ENCODE measurements at places on chromosomes 4 and X.

DNA sequence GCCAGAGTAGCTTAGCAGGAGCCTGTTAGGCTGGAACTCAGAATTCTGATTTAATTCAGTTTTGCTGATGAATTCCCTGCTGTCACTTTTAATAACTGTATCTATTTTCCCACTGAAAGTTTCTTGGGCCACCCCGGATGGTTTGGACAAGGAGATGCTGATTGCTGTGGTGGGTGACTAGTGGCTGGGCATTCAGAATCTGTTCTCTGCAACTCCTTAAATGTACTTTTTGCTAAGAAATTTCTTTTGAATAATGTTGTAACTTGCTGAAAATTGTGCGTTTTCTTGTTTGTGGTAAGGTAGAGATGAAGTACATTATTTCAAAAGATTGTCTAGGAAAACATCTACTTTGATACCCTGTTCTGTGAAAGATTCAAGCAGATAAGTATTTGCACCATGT is 2.4 kb downstream of the TLL1 start:
- DNase-seq: no peak

- no peak for DNase-seq
Observed at GRCh38 chr4:138561906-138562305, 319.8 kb upstream of the SLC7A11 start.

- DNase-seq: no peak
Observed at GRCh38 chrX:86724277-86724676, 576.0 kb downstream of the DACH2 start.

- DNase-seq: no peak
Observed at GRCh38 chr4:143280861-143281260, 55.8 kb upstream of the GAB1 start.

DNA sequence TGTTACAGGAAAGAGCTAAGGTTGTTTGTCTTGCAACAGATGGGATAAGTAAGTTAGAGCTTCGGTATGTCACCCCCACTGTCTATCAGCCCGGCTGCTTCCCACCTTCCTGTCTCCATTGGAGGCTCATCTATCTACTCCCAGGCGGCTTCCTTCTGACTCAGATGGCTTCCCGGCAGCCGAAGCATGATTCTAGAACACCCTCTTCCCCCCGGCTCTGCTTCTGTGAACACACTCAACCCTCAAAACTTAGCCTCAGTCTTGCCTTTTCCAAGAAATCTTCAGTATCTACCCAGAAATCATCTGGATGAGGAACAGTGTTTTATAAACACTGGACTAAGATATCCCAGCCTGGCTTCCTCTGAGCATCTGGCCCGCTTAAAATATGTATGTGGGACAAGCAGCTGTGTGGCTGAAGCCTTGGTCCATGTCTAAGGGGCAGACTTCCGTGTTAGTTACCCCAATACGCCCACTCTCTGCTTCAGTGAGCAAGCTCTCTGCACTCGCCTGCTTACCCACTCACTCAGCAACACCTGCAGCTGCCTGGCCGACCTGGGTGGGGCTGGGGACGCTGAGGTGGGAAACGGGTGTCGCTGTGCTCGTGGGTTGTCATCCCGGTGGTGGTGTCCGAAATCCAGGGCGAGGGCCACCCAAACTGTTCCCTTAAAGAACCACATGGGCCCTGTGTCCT is 12.0 kb upstream of the SLC2A9 start:
- peak; percentile 47 for DNase-seq

DNA sequence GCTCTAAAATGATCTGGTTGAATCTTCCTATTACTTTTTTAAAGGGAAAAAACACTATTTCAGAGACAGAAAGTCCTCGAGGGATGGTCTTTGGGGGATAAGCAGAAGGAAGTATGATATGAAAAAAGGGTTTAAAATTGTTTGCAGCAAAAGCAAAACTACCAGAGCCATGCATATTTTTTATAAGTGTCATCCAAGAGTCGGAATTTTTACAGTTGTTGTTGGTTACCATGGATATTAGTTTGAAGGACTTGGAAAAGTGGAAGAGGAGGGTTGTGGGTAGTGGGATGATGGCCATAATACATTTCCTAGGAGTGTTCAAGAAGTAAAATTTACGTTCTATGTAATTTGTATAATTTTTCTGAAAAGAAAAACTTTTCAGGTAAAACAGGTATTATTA is 134.4 kb downstream of the PCDH7 start:
- DNase-seq: no peak

DNA sequence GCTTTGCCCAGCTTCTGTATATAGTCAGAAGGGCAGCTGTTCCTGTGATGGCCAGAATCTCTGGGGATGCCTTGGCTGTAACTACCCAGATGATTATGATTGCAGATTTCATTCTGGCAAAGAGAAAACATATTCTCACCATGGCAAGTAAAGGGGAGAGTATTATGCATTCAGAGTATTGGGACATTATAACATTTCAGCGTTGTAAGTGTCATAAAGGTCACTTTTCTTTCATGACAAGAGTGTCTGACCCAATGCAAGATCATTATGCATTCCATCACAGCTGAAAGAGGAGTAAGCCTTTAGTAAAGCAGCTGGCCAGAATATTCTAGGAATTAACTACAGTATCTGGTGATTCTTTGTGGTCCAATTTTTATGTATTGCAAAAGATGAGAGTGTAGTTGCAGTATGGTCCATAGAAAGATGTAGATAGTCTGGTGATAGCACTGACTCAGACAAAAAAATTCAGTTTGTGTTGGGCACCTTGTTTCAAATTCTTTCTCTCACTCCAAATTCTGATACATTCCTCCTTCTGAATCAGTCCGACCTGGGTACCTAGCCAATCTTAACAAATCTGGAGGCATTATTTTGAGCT is 2366.3 kb downstream of the PCDH7 start:
- DNase-seq: no peak

- DNase-seq: no peak
Observed at GRCh38 chrX:70289168-70289792, 447 bp downstream of the PDZD11 start.

- no peak for DNase-seq
Observed at GRCh38 chrX:77622672-77623071, 163.3 kb downstream of the ATRX start.

DNA sequence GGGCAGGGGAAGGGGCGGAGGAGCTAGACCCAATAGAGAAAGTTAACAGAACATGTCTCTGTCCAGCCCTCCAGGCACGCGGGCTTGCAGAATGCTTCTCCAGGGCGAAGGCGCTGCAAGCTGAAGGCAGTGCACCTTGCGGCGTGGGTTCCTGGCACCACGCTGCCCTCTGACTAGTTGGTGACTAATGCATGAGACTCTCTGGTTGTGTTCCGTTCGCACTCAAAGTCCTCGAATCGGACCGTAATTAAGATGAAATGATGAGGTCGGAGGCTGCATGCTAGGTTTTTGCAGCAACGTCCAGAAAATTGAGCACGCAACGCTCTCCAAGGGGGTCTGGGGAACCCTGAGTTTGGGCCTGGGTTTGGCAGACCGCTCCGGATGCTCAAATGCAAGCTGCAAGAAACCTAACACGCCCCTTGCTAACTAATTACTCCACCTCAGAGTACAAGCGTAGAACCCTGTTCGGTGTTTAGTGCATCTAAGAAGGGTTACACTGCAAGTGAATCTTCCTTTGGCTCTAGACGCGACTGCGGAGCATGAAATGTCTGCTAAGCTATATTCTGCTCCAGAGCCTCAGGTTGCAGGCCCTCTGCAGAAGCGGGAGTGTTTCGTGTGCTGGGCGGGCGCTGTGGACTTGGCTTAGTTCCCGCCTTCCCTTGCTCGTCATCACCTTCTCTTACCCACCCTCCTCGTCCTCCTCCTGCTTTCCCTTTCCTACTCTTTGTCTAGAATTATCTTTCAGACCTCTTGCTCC is 57.1 kb upstream of the NKAP start:
- no peak for DNase-seq

- DNase-seq: no peak
Observed at GRCh38 chr4:10963958-10964703, 279.6 kb upstream of the CLNK start.

DNA sequence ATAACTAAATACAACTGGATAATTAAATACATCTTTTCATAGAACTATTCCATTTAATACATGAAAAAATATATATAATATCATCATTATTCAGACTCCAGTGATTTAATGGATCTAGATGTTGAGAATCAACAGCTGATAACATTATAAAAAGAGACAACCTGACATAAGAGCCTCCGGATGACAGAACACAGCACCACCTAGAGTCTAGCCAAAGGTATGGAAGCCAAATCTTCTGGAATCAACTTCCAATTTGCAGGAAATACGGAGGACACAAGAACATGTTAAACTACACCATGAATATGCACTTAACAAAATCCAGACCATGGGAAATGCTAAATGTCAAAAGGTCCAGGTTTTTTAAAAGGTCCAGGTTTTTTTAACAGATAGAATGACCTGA is 55.0 kb downstream of the LRBA start:
- peak; percentile 21 for DNase-seq

DNA sequence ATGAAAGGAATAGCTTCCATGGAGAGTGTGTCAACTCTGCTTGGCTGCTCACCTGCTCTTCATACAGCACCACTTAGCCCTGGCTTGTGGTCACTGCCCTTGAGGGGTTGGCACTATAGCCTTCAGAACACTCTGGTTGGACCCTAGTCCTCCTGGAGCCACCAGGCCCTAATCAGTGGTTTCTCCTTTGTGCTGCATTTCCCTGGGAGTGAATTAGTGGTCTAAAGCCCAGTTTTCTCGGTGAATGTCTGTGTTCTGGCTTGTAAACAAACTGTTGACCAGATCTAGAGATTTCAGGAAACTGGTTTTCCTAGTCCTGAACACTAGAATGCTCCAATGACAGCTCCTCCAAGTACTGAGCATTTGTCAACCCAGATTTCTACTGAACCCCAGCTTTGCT is 28.6 kb upstream of the TMEM154 start:
- no peak for DNase-seq

DNA sequence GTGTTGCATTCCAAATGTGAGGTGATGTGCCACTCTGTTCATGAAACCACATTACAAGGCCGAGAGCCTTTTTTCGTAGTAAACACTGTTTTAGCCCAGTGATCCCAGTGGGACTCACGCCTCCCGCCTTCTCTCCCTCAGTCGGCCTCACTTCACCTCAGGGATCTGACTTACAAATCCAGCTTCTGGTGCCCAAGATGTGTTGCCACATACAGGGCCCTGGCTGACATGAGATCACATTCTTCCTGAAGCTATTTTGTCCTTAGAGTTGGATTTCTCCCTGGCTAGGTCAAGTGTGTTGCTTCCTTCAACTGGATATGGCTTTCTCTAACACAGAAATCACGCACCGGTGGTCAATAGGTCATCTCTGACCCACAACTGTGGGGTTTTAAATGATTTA is 354.7 kb downstream of the FBXW7 start:
- DNase-seq: no peak

DNA sequence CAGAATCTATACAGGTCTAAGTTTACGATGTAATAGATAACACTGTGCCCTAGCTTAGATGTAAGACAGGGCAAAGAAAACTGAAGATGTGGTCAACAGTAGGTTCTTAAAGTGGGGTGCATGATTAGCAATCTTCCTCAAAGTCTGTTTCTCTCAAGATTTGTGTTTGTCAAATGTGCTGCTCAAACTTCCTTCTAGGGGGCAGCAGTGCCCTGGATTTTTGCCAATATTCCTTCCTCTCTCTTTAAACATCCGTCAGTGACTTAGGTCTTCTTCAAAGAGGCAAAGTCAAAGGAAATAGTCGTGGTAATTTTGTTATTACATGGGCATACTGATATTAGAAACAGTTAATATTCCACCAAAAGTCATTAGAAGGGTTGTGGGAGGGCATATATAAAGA is 4.2 kb upstream of the PDHA2 start:
- DNase-seq: peak; percentile 37

DNA sequence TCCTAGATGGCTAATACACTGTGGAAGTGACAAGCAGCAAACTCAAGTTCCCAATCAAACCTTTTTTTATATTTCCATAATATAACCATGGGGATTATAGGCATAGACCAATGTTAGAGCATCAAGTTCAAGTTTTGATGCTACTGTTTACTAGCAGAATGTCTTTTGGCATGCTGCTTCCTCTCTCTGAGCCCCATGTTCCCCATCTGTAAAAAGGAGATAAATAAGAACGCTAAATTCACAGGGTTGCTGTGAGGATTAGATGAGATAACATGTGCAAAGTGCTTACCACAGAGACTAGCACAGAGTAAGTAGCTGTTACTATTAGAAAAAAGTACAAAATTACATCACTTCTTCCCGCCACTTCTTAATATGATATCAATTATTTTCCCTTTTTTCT is 18.0 kb downstream of the MBNL3 start:
- no peak for DNase-seq

- DNase-seq: peak; percentile 16
Observed at GRCh38 chrX:19017271-19017670, 33.4 kb upstream of the PHKA2 start.

- DNase-seq: no peak
Observed at GRCh38 chrX:136665258-136665900, 17.4 kb downstream of the CD40LG start.

GRCh38 chrX:46695491-46695890 is 63.4 kb downstream of the SLC9A7 start:
- DNase-seq: no peak

- DNase-seq: no peak
Observed at GRCh38 chr4:75555294-75556164, at the start of gene ODAPH. TSS of gene ODAPH (plus strand) at chr4:75556066. CDS start at chr4:75556083, 17 bp downstream.

DNA sequence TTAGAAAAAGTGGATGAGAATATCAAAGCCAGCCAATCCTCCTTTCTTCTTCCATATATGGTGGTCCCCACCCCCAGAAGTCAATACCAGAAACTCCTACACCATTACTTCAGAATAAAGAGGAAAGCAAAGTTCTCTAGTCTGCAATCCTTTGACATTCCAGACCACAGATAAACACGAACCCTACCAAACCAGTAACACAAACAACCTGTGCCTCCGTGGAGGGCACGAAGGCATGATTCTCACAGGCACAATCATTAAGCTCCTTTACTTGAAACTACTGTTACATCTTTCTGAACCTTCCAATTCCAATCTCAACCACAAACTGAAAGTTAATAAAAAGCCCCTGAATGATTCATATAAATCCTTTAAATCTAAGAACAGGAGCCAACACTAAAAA is 16.3 kb downstream of the MAML3 start:
- DNase-seq: no peak

DNA sequence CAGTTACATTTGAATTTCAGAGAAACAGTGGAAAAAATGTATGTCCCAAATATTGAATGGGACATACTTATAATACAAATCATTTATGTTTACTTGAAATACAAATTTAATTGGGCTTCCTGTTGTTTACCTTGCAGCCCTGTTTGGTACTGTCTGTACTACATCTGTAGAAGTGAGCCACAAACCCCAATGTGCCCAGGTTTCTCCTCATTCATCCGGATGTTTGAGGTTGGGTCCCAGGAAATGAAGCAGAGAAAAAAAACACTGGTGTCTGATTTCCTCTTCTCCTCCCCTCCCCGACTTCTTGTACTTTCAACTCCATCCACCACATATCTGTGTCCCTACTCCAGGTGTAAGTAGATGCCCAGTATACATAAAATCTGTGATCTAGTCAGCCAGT is 27.1 kb upstream of the SCRG1 start:
- DNase-seq: no peak

DNA sequence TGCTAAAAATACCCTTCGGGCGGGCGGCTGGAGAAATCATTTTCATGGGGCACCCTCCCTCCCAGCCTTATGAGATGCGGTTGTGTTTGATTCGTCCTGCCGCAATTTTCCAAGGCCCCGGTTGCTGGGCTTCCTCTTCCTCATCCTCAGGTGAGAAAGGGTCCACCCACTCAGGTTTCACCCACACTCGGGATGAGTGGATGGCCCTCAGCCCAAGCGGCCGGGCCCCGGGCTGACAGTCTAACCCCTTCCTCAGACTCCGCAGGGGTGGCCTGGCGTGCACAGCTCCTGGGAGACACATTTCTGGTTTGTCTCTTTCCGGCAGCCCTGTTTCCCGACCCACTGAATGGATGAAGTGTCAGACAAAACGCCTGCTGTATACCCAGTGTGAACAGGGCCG is 116.5 kb upstream of the LRPAP1 start:
- no peak for DNase-seq
